ENCODE measurements at places on chromosomes 16 and 17. TPM values are rescaled to one million over a fixed set of nuclear protein-coding genes. Genes with fewer than 3 reads are reported as not detected.

The TMEM204 gene
- total RNA-seq: 28.8 TPM

The ADPRM gene
- total RNA-seq: 4.8 TPM

The CACNG1 gene
- not detected for total RNA-seq

The NPW gene
- total RNA-seq: not detected

The TNP2 gene
- not detected for total RNA-seq

The BAIAP3 gene
- total RNA-seq: 5.2 TPM

The DYNC1LI2 gene
- 80.6 TPM for total RNA-seq

The LPCAT2 gene
- 8.3 TPM for total RNA-seq

The FADS6 gene
- total RNA-seq: not detected

The KRT20 gene
- total RNA-seq: not detected

The SP2 gene
- total RNA-seq: 14.1 TPM

The MEIOB gene
- total RNA-seq: not detected

The NLK gene
- 22.8 TPM for total RNA-seq

The KRT9 gene
- total RNA-seq: not detected

The HCRT gene
- total RNA-seq: not detected

The CLEC18A gene
- total RNA-seq: 0.27 TPM

The ABCC6 gene
- 2.1 TPM for total RNA-seq

The YPEL3 gene
- 66.0 TPM for total RNA-seq

The GLTPD2 gene
- not detected for total RNA-seq

The NOXO1 gene
- not detected for total RNA-seq

The SERPINF2 gene
- 1.4 TPM for total RNA-seq

The TMED6 gene
- not detected for total RNA-seq

The GNGT2 gene
- 1.2 TPM for total RNA-seq

The CDH11 gene
- 7.3 TPM for total RNA-seq

The KRT17 gene
- total RNA-seq: not detected

The SLC47A2 gene
- total RNA-seq: not detected

The TMIGD1 gene
- total RNA-seq: not detected

The ZNF267 gene
- 5.2 TPM for total RNA-seq

The GALR2 gene
- total RNA-seq: not detected

The P3H4 gene
- 7.0 TPM for total RNA-seq

The ABCC12 gene
- total RNA-seq: not detected

The KRTAP1-1 gene
- not detected for total RNA-seq

The RCVRN gene
- 0.12 TPM for total RNA-seq

The MYO15A gene
- 0.45 TPM for total RNA-seq

The ATP2C2 gene
- total RNA-seq: not detected

The TANGO6 gene
- 9.3 TPM for total RNA-seq

The MILR1 gene
- total RNA-seq: 3.4 TPM

The IL21R gene
- 0.07 TPM for total RNA-seq

The ITGAX gene
- 3.2 TPM for total RNA-seq
